ENCODE measurements at places on chromosomes 2 and 18.

GRCh38 chr2:145740302-145740701 is 1220.4 kb upstream of the ZEB2 start:
- no peaks in the 10 kb centered on the region for H3K27me3 ChIP-seq
- H3K4me1 ChIP-seq: peaks cover 24% of the 10 kb centered on the region
- H3K4me3 ChIP-seq: no peak overlapping the region
- H3K27ac ChIP-seq: no peak overlapping the region
- no peaks in the 10 kb centered on the region for H3K36me3 ChIP-seq

DNA sequence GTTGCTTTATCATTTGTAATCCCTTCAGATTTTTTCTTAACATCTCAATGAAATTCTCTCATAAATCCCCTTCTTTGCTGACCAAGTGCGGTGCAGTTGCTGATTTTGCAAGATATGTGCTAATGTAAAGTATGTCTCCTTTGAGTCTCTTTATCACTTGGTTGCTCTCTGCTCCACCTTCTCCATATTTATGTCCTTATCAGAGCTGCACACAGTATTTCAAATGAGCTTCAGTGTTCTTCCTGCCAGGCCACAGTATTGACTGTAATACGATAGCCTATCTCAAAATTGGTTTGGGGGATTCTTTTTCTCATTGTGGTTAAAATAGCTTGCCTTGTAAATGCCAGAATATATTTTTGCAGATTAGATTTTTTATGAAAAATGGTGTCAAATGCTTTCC is 32.2 kb downstream of the MAIP1 start:
- peaks cover 7% of the 10 kb centered on the region for H3K4me1 ChIP-seq
- no peak for DNase-seq
- H3K27me3 ChIP-seq: no peaks in the 10 kb centered on the region
- no peaks in the 10 kb centered on the region for H3K36me3 ChIP-seq

GRCh38 chr2:122519366-122519765 is 763.9 kb downstream of the TSN start:
- no peak overlapping the region for H3K4me3 ChIP-seq
- no peaks in the 10 kb centered on the region for H3K4me1 ChIP-seq
- H3K27ac ChIP-seq: no peak overlapping the region
- H3K36me3 ChIP-seq: no peaks in the 10 kb centered on the region
- H3K27me3 ChIP-seq: no peaks in the 10 kb centered on the region
- no peak for DNase-seq

DNA sequence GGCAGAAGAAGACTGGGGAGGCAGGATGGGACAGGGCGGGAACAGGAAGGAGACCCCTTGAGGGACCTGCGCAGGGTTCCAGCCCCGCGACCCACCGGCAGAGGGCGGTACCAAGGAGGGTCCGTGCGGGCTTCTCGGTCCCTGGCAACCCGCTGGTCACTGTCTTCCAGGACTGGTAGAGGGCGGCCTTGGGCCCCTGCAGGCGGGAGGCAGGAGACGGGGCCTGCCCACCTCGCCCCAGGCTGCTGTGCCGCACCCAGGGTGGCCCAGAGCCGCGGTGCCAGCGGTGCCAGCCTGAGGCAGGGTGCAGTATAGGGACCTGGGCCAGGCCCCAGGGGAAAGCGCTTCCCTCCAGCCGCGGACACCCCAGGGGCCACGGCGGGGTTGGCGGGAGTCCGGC is 34.5 kb downstream of the NEURL3 start:
- peaks cover 13% of the 10 kb centered on the region for H3K27me3 ChIP-seq
- H3K27ac ChIP-seq: no peak overlapping the region
- peak overlapping the region; percentile 61 for H3K4me3 ChIP-seq

GRCh38 chr18:55839343-55839742 is 251.4 kb upstream of the TCF4 start:
- DNase-seq: no peak
- peaks cover 2% of the 10 kb centered on the region for H3K36me3 ChIP-seq
- no peak overlapping the region for H3K4me3 ChIP-seq
- no peaks in the 10 kb centered on the region for H3K4me1 ChIP-seq
- H3K27me3 ChIP-seq: no peaks in the 10 kb centered on the region
- H3K27ac ChIP-seq: no peak overlapping the region

GRCh38 chr2:64114063-64114911 is 29.9 kb downstream of the PELI1 start:
- peaks cover 2% of the 10 kb centered on the region for H3K36me3 ChIP-seq
- H3K4me1 ChIP-seq: peaks cover 83% of the 10 kb centered on the region
- H3K27me3 ChIP-seq: no peaks in the 10 kb centered on the region

GRCh38 chr18:532018-532417 is 31.5 kb upstream of the COLEC12 start:
- H3K36me3 ChIP-seq: peaks cover 2% of the 10 kb centered on the region
- H3K4me1 ChIP-seq: no peaks in the 10 kb centered on the region
- DNase-seq: no peak
- no peak overlapping the region for H3K4me3 ChIP-seq
- peaks cover 6% of the 10 kb centered on the region for H3K27me3 ChIP-seq
- H3K27ac ChIP-seq: no peak overlapping the region

GRCh38 chr2:188986839-188987238 is 12.7 kb downstream of the COL3A1 start:
- no peak for DNase-seq
- H3K4me3 ChIP-seq: no peak overlapping the region
- no peaks in the 10 kb centered on the region for H3K4me1 ChIP-seq
- no peaks in the 10 kb centered on the region for H3K36me3 ChIP-seq
- no peaks in the 10 kb centered on the region for H3K27me3 ChIP-seq

Data from activated T-cell treated with anti-CD3 and anti-CD28 coated beads, Interleukin-2, amount 50 U/mL, for 72 hours (primary cell).